Motor neuron (in vitro differentiated cells): ENCODE measurements at places on chromosomes 5 and 9.
A peak's percentile ranks its signal among the peaks of the same experiment; 100 is the strongest.

DNA sequence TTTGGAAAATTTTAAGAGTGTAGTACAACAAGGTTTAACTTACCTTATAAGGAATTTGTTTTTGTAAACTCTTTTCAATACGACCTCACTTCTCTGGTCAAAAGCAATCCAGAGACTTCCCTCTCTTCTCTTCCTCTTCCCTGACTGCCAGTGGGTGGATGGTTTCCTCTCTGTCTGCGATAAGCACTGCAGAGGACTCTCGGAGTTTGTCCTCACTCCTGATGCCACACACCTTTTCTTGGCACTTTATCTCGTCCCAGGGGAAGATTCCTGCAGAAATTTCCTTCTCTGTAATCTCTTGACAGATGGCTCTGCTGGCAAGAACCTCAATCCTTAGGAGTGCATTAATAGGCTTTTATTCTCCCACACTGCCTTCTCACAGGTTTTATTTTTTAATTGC, 641.6 kb downstream of the NR2F1-AS1 start:
- ATAC-seq = no peak

DNA sequence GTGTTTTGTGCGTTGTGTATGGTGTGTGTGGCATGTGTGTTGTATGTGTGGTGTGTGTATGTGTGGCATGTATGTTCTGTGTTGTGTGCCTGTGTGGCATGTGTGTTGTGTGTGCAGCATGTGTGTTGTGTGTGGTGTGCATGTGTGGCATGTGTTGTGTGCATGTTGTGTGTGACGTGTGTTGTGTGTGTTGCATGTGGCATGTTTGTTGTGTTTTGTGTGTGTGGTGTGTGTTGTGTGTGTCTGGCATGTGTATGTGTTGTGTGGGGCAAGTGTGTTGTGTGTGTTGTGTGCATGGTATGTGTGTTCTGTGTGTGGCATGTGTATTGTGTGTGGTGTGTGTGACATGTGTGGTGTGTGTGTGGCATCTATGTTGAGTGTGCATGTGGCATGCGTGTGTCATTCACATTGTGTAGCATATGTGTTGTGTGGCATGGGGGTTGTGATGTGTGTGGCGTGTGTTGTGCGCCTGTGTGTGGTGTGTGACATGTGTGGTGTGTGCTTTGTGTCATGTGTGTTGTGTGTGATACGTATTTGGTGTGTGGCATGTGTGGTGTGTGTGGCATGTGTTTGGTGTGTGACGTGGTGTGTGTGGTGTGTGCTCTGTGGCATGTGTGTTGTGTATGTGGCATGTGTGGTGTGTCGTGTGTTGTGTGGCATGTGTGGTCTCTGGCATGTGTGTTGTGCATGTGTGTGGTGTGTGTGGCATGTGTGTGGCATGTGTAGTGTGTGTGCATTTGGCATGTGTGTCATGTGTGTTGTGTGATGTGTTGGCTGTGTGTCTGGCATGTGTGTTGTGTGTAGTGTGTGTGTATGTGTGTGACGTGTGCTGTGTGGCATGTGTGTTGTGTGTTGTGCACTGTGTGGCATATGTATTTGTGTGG, 46.6 kb upstream of the IRX4 start:
- no peak for ATAC-seq

GRCh38 chr5:126492939-126493338, 69.7 kb downstream of the GRAMD2B start:
- no peak for ATAC-seq

DNA sequence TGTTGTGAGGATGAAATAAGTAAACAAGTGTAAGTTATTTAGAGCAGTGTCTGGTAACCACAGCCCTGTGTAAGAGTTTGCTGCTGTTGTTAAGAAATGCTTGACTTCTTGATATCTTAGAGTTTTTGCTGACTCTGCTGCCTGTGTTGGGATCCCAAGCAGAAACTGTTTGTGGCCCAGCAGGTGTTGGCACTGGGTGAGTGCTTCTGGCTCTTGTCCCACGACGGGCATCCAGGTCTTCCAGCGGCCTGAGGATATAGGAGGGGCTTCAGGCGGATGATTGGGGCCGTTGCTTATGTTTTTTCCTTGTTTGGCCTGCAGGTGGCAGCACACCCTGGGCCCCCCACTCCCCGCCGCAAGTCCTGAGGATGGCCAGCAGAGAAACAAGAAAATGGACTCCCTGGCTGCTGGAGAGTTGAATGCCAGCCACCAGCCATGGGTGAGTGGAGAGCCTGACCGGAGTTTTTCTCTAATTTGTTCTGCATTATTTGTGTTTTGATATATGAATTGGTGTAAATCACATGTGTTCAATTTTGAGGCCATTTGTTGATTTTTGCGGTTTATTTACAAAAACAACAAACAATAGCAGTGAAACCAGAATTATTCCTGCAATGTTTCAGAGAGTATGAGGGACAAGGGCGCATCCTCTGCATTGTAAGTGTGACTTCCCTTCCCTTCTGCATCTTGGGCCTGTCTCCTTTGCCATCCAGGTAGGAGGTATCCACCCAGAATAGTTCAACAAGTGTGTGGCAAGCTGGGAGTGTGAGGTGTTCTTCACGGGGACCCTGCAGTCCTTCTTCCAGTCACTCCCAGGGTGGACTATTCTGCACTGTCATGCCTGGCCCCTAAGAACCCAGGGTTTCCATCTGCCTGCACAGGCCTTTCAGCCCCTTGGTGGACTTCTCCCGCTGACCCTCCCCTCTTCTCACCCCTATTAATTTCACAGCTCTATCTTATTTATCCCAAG, 50.3 kb downstream of the SLC22A5 start:
- ATAC-seq = peak; percentile 97

DNA sequence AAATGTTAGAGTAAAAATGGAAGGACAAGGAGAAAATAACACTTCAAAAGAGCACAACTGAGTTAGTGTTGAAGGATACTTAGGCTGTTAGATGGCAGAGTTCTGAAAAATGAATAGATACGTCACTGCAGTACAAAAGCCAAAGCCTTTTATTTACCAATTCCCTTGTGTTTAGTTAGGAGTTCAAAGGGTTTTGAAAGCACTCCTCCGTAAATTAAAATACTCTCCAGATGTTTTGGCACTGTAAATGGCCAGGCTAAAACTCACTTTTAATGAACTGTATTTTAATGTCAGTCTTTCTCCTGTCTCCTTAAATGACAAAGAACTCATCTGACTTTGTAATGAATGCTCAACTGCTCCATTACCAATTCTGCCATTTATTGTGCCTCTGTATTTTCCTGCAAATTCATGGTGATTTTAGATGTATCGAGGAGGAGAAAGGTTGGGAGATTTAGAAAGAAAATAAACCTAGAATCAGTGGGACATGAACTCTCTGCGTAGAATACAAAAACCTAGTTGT, 1727.2 kb downstream of the MAT2B start:
- no peak for ATAC-seq

DNA sequence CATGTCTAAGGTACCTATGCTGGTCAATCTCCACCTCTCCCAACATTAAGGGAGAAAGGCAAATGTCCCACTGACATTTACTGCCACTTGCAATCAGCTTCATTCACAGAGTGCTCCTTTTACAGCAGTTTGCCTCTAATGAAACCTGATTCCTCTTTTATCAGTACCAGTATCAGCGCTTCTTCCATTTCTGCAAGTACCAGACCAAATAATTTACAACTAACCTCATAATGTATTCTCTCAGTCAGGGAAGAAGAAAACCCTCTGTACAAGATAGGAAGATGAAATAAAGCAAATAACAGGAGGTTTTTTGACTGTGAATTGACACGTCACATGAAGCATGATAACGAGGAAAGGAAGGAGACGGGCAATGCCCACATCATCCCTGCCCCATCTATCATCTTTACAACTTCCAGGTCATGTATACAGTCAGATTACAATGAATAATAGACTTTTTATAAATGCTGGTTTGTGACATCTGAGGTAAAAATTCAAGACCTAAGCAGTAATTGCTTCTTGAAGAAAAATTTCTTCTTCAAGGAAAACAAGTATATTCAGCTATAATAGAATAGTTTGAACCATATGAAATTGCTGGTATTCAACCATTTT, 21.9 kb downstream of the ABITRAM start:
- peak; percentile 41 for ATAC-seq
